Left renal cortex interstitium (tissue), 4 donors: ENCODE measurements at places on chromosomes 16 and 17.

DNA sequence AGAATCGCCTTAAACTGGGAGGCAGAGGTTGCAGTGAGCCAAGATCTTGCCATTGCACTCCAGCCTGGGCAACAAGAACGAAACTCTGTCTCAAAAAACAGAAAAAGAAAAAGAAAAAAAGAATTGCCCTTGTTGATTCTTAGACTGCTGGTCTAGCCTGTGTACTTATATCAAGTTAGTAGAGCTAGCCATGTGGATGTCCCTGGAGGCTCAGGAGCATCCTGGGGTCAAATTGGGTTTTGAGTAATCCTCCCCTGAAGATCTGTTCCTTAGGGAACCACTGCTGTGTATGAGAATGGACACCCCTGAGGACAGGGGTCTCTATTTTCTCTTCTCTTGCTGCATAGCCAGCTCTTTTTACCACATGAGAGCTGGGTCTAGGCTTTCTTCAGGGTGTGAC lies 21.5 kb downstream of the SLC7A6OS start:
- no peak for DNase-seq

DNA sequence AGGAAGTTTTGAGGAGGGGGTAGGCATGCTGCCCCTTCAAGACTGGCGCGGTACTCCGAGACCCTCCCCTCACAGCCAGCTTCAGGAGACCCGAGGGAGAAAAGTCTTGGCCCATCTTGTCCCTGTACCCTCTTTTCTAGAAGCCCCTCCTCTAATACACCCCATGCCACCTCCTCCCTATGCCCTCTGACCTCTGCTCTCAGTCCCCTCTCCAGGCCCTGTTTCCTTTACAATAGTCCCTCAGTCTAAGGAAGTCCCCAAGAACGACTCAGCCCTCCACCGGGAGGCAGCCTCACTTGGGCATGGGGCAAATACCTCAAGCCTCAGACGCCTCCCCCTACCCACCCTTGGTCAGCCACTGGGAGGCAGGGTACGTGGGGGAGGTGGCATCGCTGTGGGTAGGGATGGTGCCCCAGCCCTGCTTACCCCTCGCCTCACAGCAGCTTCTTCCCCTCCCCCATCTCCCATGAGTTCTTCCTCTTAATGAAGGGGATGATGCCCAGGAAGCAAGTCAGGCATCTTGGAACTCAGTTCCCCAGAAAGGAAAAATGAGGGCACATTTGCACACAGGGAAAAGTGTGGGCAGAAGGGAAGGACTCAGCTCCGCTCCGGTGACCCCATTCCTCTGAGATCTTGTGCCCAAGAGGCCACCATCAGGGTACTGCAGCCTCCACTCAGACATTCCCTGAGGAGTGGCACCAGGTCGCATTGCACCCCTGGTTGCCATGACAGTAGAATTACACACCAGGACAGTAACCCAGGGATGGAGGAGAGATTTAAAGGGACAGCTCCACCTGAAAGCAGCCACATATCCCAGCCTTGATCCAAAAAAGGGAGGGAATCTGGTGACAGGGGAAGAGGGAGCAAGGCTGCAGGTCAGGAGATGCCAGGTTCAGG lies 6.2 kb downstream of the MPP2 start:
- no peak for DNase-seq

- no peak for DNase-seq
Measured at GRCh38 chr17:76873856-76874255, 5.7 kb downstream of the MGAT5B start.

- no peak for DNase-seq
Measured at GRCh38 chr16:30143347-30143702, 20.3 kb upstream of the MAPK3 start.

- no peak for DNase-seq
Measured at GRCh38 chr17:2040942-2041560, 771 bp upstream of the OVCA2 start.

- DNase-seq: no peak
Measured at GRCh38 chr16:56346131-56346890, 79.0 kb downstream of the AMFR start.

GRCh38 chr17:45376171-45377005 lies 56.3 kb downstream of the ARHGAP27 start:
- no peak for DNase-seq

DNA sequence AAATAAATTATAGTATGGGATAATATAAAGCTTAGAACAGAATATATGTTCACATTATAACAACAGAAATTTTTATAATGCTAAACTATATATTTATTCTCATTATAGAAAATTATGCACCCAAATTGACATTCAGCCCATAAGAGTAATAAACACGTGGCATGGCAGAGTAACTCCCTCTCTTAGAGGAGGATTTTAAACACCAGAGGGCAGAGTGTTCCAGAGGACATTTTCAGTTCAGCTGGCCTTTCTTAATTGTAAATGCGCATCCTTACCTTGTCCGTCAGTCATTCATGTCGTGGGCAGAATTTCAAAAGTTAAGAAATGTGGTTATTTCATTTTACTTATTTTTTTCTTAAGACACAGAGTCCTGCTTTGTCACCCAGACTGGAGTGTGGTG lies 147.1 kb downstream of the TANC2 start:
- DNase-seq: no peak

GRCh38 chr17:8056232-8056975 lies 17.5 kb downstream of the ALOX15B start:
- no peak for DNase-seq

DNA sequence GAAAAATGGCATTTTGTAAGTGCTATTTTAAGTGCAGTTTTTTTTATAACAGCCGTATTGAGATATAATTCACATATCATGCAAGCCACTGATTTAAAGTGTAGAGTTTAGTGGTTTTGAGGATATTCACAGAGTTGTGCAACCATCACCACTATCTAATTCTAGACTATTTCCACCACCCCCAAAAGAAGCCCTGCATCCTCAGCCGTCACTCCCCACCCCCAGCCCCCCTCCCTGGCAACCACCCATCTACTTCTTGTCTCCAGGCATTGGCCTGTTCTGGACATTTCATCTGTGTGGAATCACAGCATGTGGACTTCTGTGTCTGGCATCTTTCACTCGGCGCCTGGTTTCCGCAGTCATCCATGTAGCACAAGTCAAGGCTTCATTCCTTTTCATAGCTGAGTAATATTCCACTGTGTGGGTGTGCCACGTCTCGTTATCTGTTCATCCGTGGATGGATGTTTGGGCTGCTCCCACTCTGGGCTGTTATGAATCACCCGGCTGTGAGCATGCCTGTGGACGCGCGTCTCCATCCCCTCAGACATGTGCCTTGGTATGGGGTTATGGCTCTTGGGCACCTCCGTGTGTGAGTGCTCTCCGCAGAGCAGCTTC lies 138.4 kb upstream of the CIBAR2 start:
- no peak for DNase-seq

DNA sequence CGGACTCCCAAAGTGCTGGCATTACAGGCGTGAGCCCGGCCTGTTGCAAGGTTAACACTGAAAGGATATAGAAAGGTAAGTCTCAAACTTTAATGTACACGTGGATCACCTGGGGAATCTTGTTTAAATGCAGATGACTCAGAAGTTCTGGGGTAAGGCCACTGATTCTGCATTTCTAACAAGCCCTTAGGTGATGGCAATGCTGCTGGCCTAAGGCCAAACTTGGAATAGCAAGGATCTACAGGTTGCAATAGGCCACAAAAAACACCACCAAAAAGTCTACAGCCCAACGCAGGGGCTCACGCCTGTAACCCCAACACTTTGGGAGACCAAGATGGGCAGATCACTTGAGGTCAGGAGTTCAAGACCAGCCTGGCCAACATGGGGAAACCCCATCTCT lies 4.2 kb downstream of the CMTM4 start:
- DNase-seq: no peak

GRCh38 chr16:50831751-50832150 lies 89.9 kb downstream of the CYLD start:
- no peak for DNase-seq

DNA sequence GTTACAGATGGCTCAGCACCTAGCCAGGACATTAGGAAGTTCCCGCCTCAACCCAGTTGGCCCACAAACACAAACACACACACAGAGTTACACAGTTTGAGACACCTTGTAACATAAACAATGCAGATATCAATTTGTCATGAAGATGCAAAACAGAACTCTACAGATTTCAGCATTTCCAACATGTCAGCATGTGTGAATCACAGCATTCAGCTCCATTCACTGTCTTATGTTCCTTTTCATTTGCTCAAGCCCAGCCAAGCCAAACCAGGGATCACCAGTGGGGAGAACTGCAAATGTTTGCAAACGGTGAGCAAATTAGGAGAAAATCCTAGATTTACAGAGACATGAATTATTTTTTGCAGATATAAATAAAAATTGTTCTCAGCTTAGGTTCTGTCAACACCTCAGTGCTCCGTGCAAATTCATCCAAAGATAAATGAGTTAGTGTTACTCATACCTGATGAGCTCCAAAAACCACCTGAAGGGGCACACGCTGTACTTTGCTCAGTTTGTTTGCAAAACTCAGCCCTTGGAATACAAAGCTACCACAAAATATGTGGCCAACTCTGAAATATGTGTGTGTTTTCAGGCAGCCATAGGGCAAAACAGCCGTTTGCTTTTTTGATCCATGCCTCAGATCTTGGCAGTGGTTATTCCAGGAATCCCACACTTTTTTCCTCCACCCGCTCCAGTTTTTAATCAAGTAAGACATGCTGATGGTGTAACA lies 16.3 kb upstream of the COX10 start:
- no peak for DNase-seq
